ENCODE measurements at places on chromosomes 2 and 18. TPM values are rescaled to one million over a fixed set of nuclear protein-coding genes. Genes with fewer than 3 reads are reported as not detected.

The AFF3 gene
- 4.9 TPM for total RNA-seq

The RTP5 gene
- total RNA-seq = not detected

The DHRS9 gene
- 13.2 TPM for total RNA-seq

The CIB4 gene
- 0.57 TPM for total RNA-seq

The COPS7B gene
- 23.2 TPM for total RNA-seq

The DLX2 gene
- not detected for total RNA-seq

Data from esophagus squamous epithelium (tissue), 5 donors.